ENCODE measurements at places on chromosomes 13 and 19. TPM values are rescaled to one million over a fixed set of nuclear protein-coding genes. Genes with fewer than 3 reads are reported as not detected.

Gene GPR12
- 0.09 TPM for total RNA-seq

DNA sequence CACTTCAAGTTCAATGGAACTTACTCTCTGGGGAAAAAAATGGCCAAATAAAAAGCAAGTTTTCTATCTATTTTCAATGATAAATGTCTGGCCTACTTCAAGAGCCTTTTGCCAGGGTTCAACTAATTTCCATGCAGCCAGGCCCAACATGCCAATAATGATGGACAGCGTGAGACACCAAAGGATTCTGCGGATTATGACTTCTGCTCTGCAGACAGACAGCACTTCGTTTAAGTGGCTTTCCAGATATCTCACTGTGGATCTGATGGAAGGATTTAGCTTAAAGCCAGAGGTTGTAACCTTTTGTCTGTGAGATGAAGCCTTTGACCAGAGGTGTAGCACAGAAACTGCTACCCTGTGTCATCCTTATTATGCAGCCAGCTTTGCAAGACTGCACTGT lies 614.2 kb downstream of the DCT start:
- no peak overlapping the region for H3K27ac ChIP-seq
- H3K27me3 ChIP-seq = no peaks in the 10 kb centered on the region
- no peak for DNase-seq
- peaks cover 8% of the 10 kb centered on the region for H3K4me1 ChIP-seq
- H3K36me3 ChIP-seq = no peaks in the 10 kb centered on the region

- H3K27ac ChIP-seq = no peak overlapping the region
- H3K4me3 ChIP-seq = no peak overlapping the region
- H3K36me3 ChIP-seq = no peaks in the 10 kb centered on the region
- H3K4me1 ChIP-seq = peaks cover 22% of the 10 kb centered on the region
- DNase-seq = peak; percentile 66
Observed at GRCh38 chr13:27374650-27375049, 49.8 kb upstream of the GTF3A start.

- peak; percentile 71 for DNase-seq
- no peaks in the 10 kb centered on the region for H3K27me3 ChIP-seq
- no peak overlapping the region for H3K4me3 ChIP-seq
- no peak overlapping the region for H3K27ac ChIP-seq
Observed at GRCh38 chr19:48842789-48843162, 6.5 kb upstream of the HSD17B14 start.

Gene ZNF460
- total RNA-seq = 50.8 TPM

GRCh38 chr13:30124131-30124768 lies 183.1 kb downstream of the KATNAL1 start:
- H3K4me3 ChIP-seq = no peak overlapping the region
- no peak overlapping the region for H3K27ac ChIP-seq
- H3K27me3 ChIP-seq = no peaks in the 10 kb centered on the region
- no peaks in the 10 kb centered on the region for H3K4me1 ChIP-seq

DNA sequence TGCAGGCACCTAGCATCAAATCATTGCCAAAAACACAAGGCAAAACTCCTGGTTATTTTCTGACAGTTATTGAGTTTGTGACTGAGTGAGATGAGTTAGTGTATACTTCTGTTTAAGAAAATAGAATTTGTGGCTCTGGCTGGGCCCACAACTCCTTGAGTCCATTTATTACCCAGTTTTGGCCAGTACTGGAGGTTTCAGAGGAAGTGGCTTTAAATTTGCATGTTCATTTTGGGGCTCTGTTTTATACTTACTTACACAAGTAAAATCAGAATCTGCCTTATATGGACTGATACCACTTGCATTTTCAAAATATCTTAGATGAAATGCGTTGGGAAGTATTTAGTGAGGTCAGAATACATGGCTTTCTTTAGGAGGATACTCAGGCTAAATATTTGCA lies 29.0 kb downstream of the TNFSF11 start:
- H3K4me1 ChIP-seq = peaks cover 24% of the 10 kb centered on the region
- H3K4me3 ChIP-seq = no peak overlapping the region
- H3K27ac ChIP-seq = no peak overlapping the region
- no peak for DNase-seq
- no peaks in the 10 kb centered on the region for H3K27me3 ChIP-seq
- H3K36me3 ChIP-seq = peaks cover 49% of the 10 kb centered on the region

GRCh38 chr13:82963226-82964099 lies 918.8 kb downstream of the SLITRK1 start:
- DNase-seq = no peak
- no peaks in the 10 kb centered on the region for H3K36me3 ChIP-seq
- H3K4me3 ChIP-seq = no peak overlapping the region
- no peaks in the 10 kb centered on the region for H3K4me1 ChIP-seq

GRCh38 chr13:34810996-34811395 lies 131.1 kb upstream of the NBEA start:
- H3K27me3 ChIP-seq = no peaks in the 10 kb centered on the region
- no peak overlapping the region for H3K4me3 ChIP-seq
- H3K27ac ChIP-seq = no peak overlapping the region
- H3K4me1 ChIP-seq = peaks cover 9% of the 10 kb centered on the region
- H3K36me3 ChIP-seq = peaks cover 23% of the 10 kb centered on the region
- DNase-seq = no peak

All from WTC11 (cell line).